HCT116 (cell line): ENCODE measurements at places on chromosomes 2 and 18.

DNA sequence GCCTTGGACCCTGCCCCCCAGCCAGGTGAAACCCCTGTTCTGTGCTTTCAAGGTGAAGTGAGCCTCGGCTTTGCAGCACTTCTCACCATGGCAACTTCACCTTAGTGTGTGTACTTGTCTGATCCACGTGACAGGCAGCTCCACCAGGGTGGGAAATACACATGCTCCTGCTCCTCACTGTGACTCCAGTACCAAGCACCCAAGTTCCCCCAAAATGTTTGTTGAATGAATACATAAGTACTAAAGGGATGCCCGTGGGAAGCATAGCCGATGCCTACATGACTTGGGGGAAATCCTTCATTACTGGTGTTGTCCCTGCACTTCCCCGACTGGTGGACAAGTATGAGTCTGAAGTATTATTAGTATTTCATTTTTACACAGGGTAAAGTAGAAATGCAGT, 41.8 kb upstream of the GBX2 start:
- DNase-seq: no peak

- DNase-seq: no peak
Measured at GRCh38 chr18:6982398-6982797, 135.2 kb downstream of the LAMA1 start.

DNA sequence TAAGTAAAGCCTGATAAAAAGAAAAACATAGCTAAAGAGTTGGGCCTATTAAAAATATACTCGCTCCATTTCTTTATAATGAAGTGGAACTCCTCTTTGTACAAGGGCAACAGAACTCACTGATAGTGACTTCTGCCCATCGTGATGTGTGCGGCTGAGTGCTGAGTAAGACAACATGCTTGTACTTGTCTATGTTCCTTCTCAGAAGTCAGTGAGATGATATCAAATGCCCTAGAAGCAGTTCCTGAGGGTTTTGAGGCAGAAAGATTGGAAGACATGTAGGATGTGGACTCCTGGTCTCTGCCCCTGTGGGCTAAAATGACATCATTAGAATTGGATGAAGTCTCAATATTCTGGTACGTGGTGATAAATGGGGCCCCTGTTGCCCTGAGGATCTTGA, 73.8 kb downstream of the USP40 start:
- DNase-seq: no peak

- no peak for DNase-seq
Measured at GRCh38 chr18:25125680-25126079, 226.3 kb downstream of the ZNF521 start.

GRCh38 chr2:235170536-235171521, 219.0 kb downstream of the SH3BP4 start:
- DNase-seq: peak; percentile 56

DNA sequence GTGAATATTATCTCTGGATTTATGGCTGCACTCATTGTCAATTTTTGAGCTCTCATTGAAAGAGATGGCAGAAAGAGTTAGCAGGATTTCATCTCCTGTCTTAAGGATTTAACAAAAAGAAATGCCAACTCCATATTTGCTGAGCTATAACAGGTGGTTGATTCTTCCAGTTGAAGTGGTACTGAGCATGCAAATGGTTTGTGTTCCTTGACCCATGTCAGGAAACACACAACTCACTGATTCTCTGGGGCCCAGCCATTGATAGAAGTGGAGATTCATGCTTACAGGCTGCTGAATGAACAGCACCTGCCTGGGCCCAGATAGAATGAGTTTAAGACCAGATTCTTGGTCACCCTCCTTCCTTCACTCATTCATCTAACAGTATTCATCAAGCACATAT, 128.8 kb downstream of the CERS6 start:
- no peak for DNase-seq

GRCh38 chr2:163453920-163454319, 281.9 kb downstream of the FIGN start:
- no peak for DNase-seq

- DNase-seq: no peak
Measured at GRCh38 chr2:216694082-216694825, 1.1 kb downstream of the IGFBP5 start.

DNA sequence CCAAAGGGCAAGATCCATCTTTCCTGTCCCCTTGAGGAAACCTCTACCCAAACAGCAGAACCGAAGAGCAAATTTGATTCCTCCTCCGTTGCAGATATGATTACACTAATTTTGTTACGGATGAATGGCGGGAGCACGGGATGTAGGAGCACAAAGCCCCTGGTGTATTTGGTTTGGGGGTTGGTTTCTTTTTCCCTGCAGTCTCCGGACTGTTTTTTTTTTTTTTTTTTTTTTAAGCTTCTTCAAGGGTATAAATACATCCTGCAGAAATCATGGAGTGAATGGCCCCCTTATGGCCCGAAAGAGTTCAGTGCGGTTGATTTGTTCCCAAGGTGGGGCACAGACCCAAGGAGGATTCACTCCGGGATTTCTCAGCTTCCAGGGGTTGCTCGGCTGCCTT, 135.3 kb upstream of the SH3BP4 start:
- DNase-seq: no peak

- no peak for DNase-seq
Measured at GRCh38 chr2:19872302-19872701, 29.5 kb downstream of the TTC32 start.

GRCh38 chr18:58048081-58048642, 4.1 kb downstream of the NEDD4L start:
- DNase-seq: no peak

GRCh38 chr18:7793100-7793499, 226.0 kb downstream of the PTPRM start:
- DNase-seq: no peak

GRCh38 chr2:216014986-216015385, 1.6 kb upstream of the MREG start:
- DNase-seq: no peak

GRCh38 chr2:96138179-96139145, at the start of gene ASTL:
Gene ASTL, minus strand, starts transcription at chr2:96138502. Its CDS starts 66 bp downstream, at chr2:96138436.
- DNase-seq: no peak

- no peak for DNase-seq
Measured at GRCh38 chr18:32730068-32730467, 42.8 kb downstream of the KLHL14 start.

DNA sequence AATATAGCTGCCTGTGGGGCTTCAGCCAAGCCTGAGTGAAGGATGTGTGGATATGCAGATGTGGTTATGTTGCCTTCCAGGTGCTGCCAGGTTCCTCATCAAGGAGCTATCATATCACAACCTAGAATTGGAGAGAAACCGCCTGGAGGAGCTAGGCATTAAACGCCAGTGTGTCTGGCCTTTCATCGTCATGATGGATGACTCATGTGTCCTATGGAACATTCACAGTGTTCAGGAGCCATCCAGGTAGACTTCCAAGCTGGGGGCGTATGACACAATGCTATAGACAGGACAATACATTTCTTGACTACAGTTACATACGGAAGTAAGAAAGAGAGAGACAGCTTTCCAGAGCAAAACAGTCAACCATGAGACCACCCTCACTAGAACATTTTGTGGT, 86.8 kb downstream of the ESCO1 start:
- no peak for DNase-seq

GRCh38 chr18:44850001-44850400, 169.3 kb downstream of the SETBP1 start:
- no peak for DNase-seq

- no peak for DNase-seq
Measured at GRCh38 chr2:55862673-55863390, 60.8 kb downstream of the EFEMP1 start.

GRCh38 chr18:49020621-49021021, 69.9 kb upstream of the SMAD7 start:
- no peak for DNase-seq
